Right cardiac atrium (tissue), 5 donors: ENCODE measurements at places on chromosomes 2 and 18. TPM values are rescaled to one million over a fixed set of nuclear protein-coding genes. Genes with fewer than 3 reads are reported as not detected.

DNA sequence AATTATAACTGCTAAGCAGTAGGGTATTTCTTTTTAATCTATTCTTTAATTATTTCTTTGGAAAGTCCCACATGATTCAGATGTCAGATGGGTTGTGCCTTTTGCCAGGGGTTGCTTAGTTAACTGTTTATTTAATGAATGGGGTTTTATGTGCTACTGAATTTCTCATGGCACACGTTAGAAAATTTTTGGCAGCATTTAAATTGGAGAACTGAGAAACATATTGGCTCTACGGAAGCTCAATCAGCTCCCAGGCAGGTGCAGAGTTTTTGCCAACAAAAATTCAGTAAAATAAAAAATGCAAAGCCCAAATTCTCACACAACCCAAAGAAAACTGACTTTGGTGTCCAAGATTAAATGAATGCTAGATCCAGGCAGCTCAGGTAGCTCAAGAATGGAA lies 467.2 kb downstream of the NRXN1 start:
- DNase-seq, result no peak

GRCh38 chr2:134537121-134537520 lies 181.7 kb downstream of the TMEM163 start:
- no peak for DNase-seq

- DNase-seq, result no peak
Observed at GRCh38 chr18:44799907-44800421, 119.3 kb downstream of the SETBP1 start.

- no peak for DNase-seq
Observed at GRCh38 chr2:64923385-64923710, 65.9 kb upstream of the SLC1A4 start.

DNA sequence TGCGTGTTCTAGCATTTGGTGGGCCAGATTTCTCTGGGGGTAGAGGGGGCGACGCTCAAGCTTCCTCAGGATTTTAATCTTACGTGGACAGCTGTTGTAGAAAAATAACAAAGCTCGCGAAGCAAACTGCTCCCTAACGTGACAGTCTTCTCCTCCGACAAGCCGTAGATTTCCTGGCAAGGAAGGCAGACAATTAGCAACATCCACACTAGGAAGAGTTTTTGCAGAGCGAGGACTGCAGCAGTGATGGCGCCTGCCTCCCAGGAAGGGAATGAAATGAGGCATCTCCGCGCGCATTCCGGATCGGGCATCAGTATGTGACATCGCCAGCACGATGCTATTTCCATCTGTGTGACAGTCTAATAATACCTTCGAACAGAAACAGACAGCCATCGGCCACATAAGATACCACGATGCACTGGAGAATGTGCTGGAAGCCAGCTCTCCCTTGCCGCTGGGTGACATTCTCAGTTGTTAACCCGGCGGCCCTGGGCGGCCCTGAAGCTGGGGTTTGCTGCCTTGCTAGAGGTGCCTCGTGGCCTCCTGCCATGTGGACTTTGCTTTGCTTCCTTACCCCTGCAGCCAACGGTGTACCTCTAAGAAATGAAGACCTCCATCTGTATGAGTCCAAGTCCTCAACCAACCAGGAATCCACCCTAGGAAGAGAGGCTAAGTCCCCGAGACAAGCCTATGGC lies 101.8 kb upstream of the AGAP1 start:
- no peak for DNase-seq

DNA sequence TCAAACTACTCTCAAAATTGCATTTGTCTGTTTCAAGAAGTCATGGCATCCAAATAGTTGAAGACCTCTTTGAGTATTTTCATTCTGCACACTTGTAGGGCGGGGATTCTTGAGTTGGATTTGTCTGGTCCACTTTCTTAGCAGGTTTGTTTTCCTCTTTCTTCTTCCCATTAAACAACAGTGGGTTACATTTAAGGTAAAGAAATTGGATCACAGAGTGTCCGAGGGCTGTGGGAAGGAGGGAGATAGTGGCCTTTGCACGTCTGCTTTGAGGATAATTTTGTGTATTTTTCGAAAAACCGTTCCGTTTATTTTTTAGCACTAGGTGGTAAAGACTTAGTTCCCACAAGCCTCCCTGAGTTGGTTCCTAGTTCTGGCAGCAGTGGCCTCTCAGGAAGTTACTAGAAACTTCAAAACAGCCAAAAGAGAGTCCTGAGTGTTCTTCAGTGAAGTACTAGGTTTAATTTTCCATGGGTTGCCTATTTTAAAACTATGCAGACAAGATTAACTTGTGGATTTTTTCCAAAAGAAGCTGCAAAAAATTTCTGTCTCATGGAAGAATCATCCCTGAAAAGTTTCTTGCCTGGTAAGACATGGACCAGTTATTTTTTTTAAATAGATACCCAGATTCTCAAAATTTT lies 107.9 kb downstream of the CDC42EP3 start:
- no peak for DNase-seq

- peak; percentile 63 for DNase-seq
Observed at GRCh38 chr2:120885321-120885720, 149.7 kb downstream of the GLI2 start.

DNA sequence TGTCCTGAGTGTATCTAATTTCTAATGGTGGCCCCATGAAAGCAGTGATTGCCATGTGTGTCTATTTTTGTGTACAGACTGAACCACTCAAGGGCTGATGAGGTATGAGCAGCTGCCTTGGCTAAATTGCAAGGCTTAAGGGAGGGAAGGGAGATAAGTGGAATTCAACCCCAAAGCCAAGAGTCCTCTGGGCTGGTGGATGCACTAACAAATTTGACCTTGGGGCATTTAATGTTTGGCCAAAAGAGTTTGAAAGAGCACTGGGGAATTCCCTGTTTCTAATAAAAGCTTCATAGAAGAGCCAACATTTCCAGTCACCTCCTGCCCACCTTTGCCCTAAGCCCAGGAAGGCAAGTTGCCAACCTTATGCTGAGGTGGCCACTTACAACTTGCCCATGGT lies 172.1 kb downstream of the SETBP1 start:
- no peak for DNase-seq

- DNase-seq, result peak; percentile 39
Observed at GRCh38 chr2:232490221-232491138, 2.8 kb upstream of the ECEL1 start.

GRCh38 chr18:11995445-11996189 lies 14.3 kb downstream of the IMPA2 start:
- DNase-seq, result peak; percentile 88

GRCh38 chr2:235021752-235022151 lies 69.9 kb downstream of the SH3BP4 start:
- DNase-seq, result no peak

DNA sequence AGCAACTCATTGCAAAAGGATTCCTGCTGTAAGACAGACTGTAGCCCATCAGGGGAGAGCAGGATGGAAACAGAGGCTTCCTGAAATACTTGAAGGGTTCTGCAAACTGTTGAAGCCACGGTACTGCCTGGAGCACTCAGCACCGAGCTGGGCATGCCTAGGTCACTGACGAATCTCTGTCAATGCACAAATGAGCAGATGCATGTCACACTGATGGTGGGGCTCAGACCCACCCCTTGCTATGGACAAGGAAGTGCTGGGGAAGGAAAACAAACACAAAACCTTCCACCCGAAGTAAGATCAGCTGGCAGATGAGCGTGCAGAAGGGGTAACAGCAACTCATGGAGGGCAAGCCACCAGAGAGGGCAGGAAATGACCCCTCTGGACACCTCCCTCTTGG lies 136.7 kb downstream of the BCL2 start:
- DNase-seq, result no peak

GRCh38 chr2:47534179-47534919 lies 131.4 kb downstream of the MSH2 start:
- DNase-seq, result no peak

GRCh38 chr2:217995731-217996231 lies 7.0 kb downstream of the TNS1 start:
- DNase-seq, result peak; percentile 89

GRCh38 chr2:43020296-43020695 lies 206.1 kb downstream of the ZFP36L2 start:
- DNase-seq, result no peak

- no peak for DNase-seq
Observed at GRCh38 chr2:205995260-205995659, 90.7 kb downstream of the INO80D start.

GRCh38 chr2:71018625-71019024 lies 24.0 kb upstream of the TEX261 start:
- DNase-seq, result no peak

DNA sequence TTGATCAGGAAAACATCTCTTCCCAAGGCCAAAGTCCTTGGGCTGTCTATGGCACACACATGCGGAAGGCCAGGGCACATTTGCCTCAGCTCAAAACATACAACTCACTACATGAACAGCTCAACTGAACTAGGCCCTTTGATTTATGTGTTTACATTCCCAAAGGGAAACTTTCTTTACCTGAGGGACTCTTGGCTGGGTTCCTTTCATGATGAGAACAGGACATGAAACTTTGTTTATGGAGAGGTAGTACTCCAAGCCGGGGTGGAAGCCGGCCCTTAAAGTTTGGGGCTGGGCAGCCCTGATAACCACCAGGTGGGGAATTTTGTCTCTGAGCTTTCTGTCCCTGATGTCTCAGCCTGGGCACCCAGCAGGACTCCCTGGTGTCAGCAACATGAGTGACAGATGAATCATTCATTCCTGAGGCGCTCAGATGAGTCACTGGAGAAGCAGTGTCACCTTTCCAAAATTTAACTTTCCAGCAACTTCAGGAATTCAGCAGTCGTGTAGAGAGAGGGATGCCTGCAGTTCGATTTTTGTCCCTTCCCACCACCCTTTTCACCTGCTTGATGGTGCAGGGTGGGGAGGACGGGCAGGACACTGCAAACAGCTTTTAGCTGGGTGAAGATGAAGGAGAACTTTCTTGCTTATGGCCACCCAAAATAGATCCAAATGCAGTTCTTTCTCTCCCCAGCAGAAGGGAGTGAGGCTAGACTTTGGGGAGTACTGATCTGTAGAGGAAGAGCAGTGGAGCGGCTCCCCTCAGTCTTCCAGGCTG lies 331.6 kb downstream of the DYSF start:
- no peak for DNase-seq

- DNase-seq, result no peak
Observed at GRCh38 chr18:41974796-41975201, 19.8 kb downstream of the PIK3C3 start.

GRCh38 chr18:3691705-3692104 lies 241.7 kb downstream of the TGIF1 start:
- DNase-seq, result no peak

DNA sequence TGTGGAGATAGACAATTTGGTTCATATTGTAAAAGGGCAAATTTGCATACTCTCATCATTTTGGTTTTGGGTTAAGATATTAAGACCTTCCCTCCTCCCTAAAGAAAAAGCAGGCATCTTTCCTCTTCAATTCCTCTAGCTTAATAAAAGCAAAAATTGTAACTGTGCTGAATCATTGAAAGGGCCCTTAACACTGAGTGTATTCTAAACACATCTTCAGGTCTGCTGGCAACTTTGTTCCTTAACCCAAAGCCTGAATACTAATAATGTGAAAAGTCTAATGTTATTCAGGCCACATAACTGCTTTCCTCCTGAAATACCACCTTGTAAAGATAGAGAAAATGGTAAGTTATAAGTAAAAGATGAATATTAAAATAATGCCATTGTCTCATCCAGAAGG lies 1200.5 kb upstream of the FAM98A start:
- no peak for DNase-seq

- no peak for DNase-seq
Observed at GRCh38 chr18:68797871-68798270, at the start of gene CCDC102B. CCDC102B (plus strand) TSS chr18:68798080; CDS start chr18:68836764, 38,684 bp downstream.

DNA sequence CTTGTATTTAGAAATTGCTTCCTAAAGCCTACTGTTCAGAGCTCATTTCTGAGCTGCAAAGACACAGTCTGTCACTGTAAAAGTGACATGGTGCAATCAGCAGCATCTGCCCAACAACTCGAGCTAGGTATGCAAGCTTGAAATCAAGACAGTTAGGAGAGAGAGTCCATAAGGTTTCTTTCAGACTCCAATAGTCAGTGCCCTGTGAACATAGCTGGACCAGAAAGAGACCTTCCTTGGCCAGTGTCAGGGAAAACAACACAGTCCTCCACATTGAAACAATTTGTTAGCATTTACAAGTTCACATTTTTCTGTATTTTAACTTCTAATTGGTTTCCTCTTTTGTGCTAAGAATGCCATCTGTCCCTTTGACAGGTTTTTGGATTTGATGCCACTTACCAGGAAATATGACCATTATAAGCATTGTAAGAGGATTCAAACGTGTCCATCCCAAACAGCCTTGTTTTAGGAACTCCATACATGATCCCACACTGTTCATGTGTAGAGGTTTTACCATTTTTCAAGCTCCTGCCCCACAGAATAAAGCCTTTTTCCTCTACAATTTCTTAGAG lies 8.9 kb upstream of the MYCN start:
- DNase-seq, result no peak

- no peak for DNase-seq
Observed at GRCh38 chr2:204018717-204019116, 82.2 kb downstream of the ICOS start.

Gene MPP4
- not detected for total RNA-seq

Gene CFAP65
- total RNA-seq, result not detected

Gene LIPG
- 2.1 TPM for total RNA-seq

Gene DSC2
- 21.4 TPM for total RNA-seq

Gene SLC19A3
- total RNA-seq, result 5.0 TPM

Gene ANKRD23
- total RNA-seq, result 11.6 TPM
